Ovary (tissue), 10 donors: ENCODE measurements at places on chromosomes 6 and 20. TPM values are rescaled to one million over a fixed set of nuclear protein-coding genes. Genes with fewer than 3 reads are reported as not detected.

DNA sequence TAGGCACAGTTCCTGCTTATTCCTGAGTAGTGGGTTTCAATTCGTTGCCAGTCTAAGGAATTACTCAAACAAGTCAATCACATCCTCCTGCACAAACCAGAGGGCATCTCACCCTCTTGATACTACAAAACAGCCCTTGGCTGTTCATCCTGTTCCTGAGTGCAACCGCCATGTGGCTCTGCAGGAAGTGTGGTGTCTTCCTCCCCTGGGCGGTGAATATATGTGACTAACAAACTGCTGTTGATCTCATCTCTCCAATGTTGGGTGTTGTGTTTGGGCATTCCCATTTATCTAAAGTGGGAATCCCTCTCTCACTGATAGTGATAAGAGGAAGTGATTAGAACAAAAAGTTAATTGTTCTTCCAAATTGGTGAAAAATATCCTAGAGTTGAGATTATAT lies 163.0 kb downstream of the TBX18 start:
- H3K4me1 ChIP-seq, result no peaks in the 10 kb centered on the region
- no peak overlapping the region for H3K4me3 ChIP-seq
- no peak overlapping the region for H3K27ac ChIP-seq
- no peaks in the 10 kb centered on the region for H3K27me3 ChIP-seq
- no peak for DNase-seq

ELOVL4 gene
- total RNA-seq, result 1.7 TPM

FERMT1 gene
- total RNA-seq, result 7.1 TPM

FAM162B gene
- total RNA-seq, result 6.8 TPM
